Muscle of leg (tissue), 16 donors: ENCODE measurements at places on chromosomes 3 and 15. TPM values are rescaled to one million over a fixed set of nuclear protein-coding genes. Genes with fewer than 3 reads are reported as not detected.

Gene C3orf20
- 0.09 TPM for total RNA-seq

Gene ZNF660
- 6.2 TPM for total RNA-seq

Gene CLRN1
- total RNA-seq: 0.18 TPM

Gene RAB43
- 2.7 TPM for total RNA-seq

Gene TEX55
- not detected for total RNA-seq

Gene C2CD4A
- under 0.01 TPM for total RNA-seq

Gene SAMMSON
- 0.04 TPM for total RNA-seq

Gene CD200R1
- 2.5 TPM for total RNA-seq

Gene GP5
- total RNA-seq: 0.35 TPM

DNA sequence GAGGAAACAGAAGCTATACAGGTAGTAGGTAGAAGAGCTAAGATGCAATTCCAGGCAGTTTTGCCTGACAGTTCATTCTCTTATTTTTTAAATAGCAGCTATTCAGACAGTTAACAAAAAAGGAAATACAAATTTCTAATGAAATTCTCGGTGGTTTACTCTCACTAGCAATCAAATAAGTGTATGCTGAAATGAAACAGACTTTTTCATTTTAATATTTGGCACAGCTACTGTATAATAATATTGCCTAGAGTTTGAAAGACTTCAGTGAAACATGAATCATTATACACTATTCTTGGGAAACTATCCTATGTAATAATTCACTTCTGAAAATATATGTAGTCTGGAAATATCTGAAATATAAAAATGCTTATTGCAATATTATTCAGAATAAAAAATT, 463.2 kb upstream of the AGTR1 start:
- H3K27ac ChIP-seq: no peak overlapping the region
- no peaks in the 10 kb centered on the region for H3K4me1 ChIP-seq
- no peak for DNase-seq
- H3K27me3 ChIP-seq: no peaks in the 10 kb centered on the region
- H3K36me3 ChIP-seq: no peaks in the 10 kb centered on the region
- H3K4me3 ChIP-seq: no peak overlapping the region

GRCh38 chr3:144109944-144110343, 138.3 kb downstream of the DIPK2A start:
- DNase-seq: no peak
- H3K27me3 ChIP-seq: no peaks in the 10 kb centered on the region
- H3K4me1 ChIP-seq: no peaks in the 10 kb centered on the region
- no peaks in the 10 kb centered on the region for H3K36me3 ChIP-seq

GRCh38 chr15:65772930-65773329, 19.2 kb downstream of the DENND4A start:
- no peak overlapping the region for H3K27ac ChIP-seq
- H3K27me3 ChIP-seq: no peaks in the 10 kb centered on the region
- no peak overlapping the region for H3K4me3 ChIP-seq
- H3K36me3 ChIP-seq: no peaks in the 10 kb centered on the region

GRCh38 chr3:28334552-28334951, 14.0 kb upstream of the ZCWPW2 start:
- no peak overlapping the region for H3K4me3 ChIP-seq
- DNase-seq: no peak
- no peaks in the 10 kb centered on the region for H3K27me3 ChIP-seq
- H3K36me3 ChIP-seq: peaks cover 9% of the 10 kb centered on the region

GRCh38 chr3:3666664-3667063, 132.6 kb upstream of the LRRN1 start:
- H3K4me1 ChIP-seq: peaks cover 2% of the 10 kb centered on the region

DNA sequence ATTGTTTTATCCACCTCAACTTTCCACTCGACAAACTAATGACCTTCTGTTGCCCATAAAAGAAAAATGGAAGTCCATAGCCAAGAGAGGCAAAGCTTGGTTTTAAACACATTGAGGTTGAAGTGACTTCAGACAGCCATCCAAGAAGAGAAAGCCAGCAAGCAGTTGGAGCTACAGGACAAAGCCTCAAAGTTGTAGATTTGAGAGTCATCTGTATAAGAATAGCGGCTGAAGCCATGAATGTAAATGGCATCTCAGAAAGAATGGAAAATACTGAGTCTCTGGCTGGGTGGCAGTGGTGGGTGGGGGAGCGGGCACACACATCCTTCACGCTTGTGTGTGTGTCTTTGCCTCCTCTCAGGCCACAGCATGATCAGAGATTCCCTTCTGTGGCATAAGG, 124.1 kb upstream of the CHRM5 start:
- H3K36me3 ChIP-seq: peaks cover 12% of the 10 kb centered on the region
- H3K27ac ChIP-seq: no peak overlapping the region
- no peaks in the 10 kb centered on the region for H3K4me1 ChIP-seq
- no peak overlapping the region for H3K4me3 ChIP-seq

- H3K27ac ChIP-seq: no peak overlapping the region
- DNase-seq: peak; percentile 0
- H3K27me3 ChIP-seq: no peaks in the 10 kb centered on the region
- H3K4me1 ChIP-seq: peaks cover 17% of the 10 kb centered on the region
Measured at GRCh38 chr15:100682468-100682867, 80.1 kb downstream of the ASB7 start.

GRCh38 chr3:45741742-45742460, 52.7 kb downstream of the SACM1L start:
- H3K36me3 ChIP-seq: peaks cover 62% of the 10 kb centered on the region
- DNase-seq: no peak
- H3K27me3 ChIP-seq: no peaks in the 10 kb centered on the region
- H3K27ac ChIP-seq: no peak overlapping the region
- no peak overlapping the region for H3K4me3 ChIP-seq
- H3K4me1 ChIP-seq: no peaks in the 10 kb centered on the region

- DNase-seq: peak; percentile 49
- no peak overlapping the region for H3K27ac ChIP-seq
Measured at GRCh38 chr15:31974855-31975829, 55.2 kb upstream of the CHRNA7 start.

DNA sequence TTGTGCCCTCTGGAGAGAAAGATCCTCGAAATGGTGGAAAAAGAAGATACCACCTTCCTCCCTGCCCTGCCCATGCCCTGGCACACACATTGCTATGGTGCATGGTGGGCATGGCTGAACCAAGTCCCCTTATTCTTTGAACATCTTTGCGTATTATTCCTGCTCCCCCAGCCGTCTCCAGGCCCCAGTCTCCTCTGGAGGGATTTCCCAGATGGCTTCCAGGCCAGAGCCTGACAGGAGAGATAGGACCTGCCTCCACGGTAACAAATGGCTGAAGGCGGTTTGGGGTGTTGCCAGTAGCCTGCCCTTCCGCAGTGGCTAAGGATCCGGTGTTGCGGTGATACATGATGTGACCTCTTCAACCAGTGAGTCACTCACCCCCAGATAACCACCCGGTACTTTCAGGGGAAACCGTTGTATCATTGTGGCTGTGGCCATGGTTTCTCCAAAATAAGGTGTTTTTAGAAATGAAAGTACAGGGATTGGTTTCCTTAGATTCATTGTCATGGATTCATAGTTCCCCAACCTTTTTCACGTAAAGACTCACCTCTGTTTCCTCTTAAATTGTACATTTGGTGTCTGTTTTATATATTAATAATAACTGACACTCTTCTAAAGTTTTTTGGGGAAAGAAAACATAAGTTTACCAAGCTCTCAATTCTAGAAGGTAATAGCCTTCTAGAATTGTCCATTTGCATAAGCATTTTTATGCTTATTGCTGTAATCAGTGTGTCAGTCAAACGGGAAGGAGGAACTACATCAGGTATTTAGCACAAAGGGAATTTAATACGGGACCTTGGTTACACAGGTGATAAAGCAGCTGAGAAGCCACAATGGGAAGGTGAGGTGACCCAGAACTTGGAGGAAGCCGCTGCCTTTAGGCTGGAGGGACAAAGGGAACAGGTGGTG, 25.9 kb downstream of the SMAD3 start:
- H3K27ac ChIP-seq: peak overlapping the region; percentile 26
- H3K4me3 ChIP-seq: no peak overlapping the region
- H3K27me3 ChIP-seq: no peaks in the 10 kb centered on the region

GRCh38 chr3:139694542-139694941, 16.8 kb upstream of the NMNAT3 start:
- H3K27me3 ChIP-seq: no peaks in the 10 kb centered on the region
- no peak for DNase-seq
- no peaks in the 10 kb centered on the region for H3K4me1 ChIP-seq

DNA sequence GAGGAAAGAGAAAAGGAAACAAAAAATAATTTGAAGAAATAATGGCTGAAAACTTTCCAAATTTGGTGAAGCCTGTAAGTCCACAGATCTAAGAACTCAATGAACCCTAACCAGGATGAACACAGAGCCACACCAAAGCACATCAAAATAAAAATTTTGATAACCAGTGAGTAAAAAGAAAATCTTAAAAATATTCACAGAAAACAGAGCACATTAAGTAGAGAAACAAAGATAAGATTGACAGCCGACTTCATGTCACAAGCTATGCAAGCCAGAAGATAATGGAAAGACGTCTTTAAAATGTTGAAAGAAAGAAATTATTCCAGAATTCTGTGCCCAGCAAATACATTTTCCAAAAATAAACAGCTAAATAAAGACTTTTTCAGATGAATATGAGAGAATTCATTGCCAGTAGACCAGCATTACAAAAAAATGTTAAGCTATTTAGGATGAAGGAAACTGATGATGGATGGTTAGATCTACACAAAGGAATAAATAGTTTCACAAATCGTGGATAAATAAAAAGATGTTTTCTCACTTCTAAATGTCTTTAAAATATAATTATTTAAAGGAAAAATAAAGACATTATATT, 140.2 kb upstream of the SKOR1 start:
- H3K4me1 ChIP-seq: no peaks in the 10 kb centered on the region
- no peak overlapping the region for H3K4me3 ChIP-seq
- peak; percentile 56 for DNase-seq
- no peaks in the 10 kb centered on the region for H3K27me3 ChIP-seq
- H3K36me3 ChIP-seq: no peaks in the 10 kb centered on the region

- DNase-seq: peak; percentile 47
- no peaks in the 10 kb centered on the region for H3K36me3 ChIP-seq
- H3K27ac ChIP-seq: peak overlapping the region; percentile 57
- peak overlapping the region; percentile 78 for H3K4me3 ChIP-seq
- H3K4me1 ChIP-seq: peaks cover 9% of the 10 kb centered on the region
Measured at GRCh38 chr3:138833899-138834595, 681 bp downstream of the PIK3CB start.

- H3K27ac ChIP-seq: no peak overlapping the region
- no peak for DNase-seq
- H3K27me3 ChIP-seq: no peaks in the 10 kb centered on the region
- peaks cover 2% of the 10 kb centered on the region for H3K36me3 ChIP-seq
- no peaks in the 10 kb centered on the region for H3K4me1 ChIP-seq
Measured at GRCh38 chr15:73239564-73240215, 129.1 kb downstream of the HCN4 start.

- no peaks in the 10 kb centered on the region for H3K4me1 ChIP-seq
- no peak overlapping the region for H3K27ac ChIP-seq
- H3K4me3 ChIP-seq: no peak overlapping the region
Measured at GRCh38 chr3:189975391-189975990, 145.2 kb downstream of the P3H2 start.

- peaks cover 15% of the 10 kb centered on the region for H3K4me1 ChIP-seq
- no peaks in the 10 kb centered on the region for H3K27me3 ChIP-seq
- DNase-seq: no peak
- peak overlapping the region; percentile 85 for H3K4me3 ChIP-seq
Measured at GRCh38 chr3:49674497-49674983, 389 bp downstream of the APEH start.

- no peaks in the 10 kb centered on the region for H3K4me1 ChIP-seq
- H3K27ac ChIP-seq: no peak overlapping the region
- H3K36me3 ChIP-seq: peaks cover 8% of the 10 kb centered on the region
- no peak for DNase-seq
Measured at GRCh38 chr15:49038382-49038781, 7.9 kb downstream of the SECISBP2L start.

DNA sequence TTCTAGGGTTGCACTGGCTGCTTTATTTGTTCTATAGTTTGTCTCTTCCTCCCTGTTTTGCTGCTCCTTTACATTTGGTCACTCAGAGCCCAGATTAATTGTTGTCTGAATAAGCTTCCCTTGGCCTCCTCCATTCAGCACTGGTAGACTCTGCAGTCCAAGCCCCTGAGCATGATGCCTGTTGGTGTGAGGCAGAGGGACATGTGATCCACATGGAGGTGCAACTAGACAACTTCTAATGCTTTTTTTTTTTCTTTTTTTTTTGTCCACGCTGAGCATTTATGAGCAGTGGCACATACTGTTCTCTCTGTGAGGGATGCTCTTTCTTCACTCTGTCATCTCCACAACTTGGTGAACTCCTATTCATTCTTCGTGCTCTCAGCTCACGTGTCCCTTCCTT, 167.3 kb upstream of the TBC1D5 start:
- no peaks in the 10 kb centered on the region for H3K36me3 ChIP-seq
- no peaks in the 10 kb centered on the region for H3K4me1 ChIP-seq
- DNase-seq: no peak
- H3K27me3 ChIP-seq: no peaks in the 10 kb centered on the region
- no peak overlapping the region for H3K4me3 ChIP-seq
- H3K27ac ChIP-seq: no peak overlapping the region

- H3K4me3 ChIP-seq: no peak overlapping the region
- H3K27me3 ChIP-seq: no peaks in the 10 kb centered on the region
- no peaks in the 10 kb centered on the region for H3K36me3 ChIP-seq
- H3K27ac ChIP-seq: no peak overlapping the region
- DNase-seq: no peak
Measured at GRCh38 chr15:96648866-96649265, 318.4 kb downstream of the NR2F2 start.

GRCh38 chr3:31696815-31697548, 164.3 kb downstream of the STT3B start:
- H3K4me3 ChIP-seq: no peak overlapping the region
- no peaks in the 10 kb centered on the region for H3K4me1 ChIP-seq
- H3K36me3 ChIP-seq: peaks cover 9% of the 10 kb centered on the region
- H3K27me3 ChIP-seq: no peaks in the 10 kb centered on the region

DNA sequence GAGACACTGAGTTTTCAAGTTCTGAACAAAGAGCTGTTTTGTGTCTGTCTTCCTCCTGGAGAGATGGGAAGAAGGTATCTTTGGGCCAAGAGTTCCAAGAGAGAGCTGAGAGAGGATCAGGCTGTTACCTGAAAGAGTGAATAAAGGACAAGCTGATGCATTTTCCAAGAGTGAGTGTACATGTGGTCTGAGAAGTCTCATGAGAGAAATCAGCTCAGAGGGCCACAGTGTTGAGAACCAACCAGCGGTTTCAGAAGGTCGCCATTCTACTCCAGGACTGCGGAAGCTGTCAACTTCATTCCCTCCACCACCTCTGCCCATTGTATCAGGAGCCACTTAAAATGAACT, 42.7 kb upstream of the PPP2R3A start:
- H3K36me3 ChIP-seq: no peaks in the 10 kb centered on the region
- H3K4me3 ChIP-seq: no peak overlapping the region
- H3K27me3 ChIP-seq: no peaks in the 10 kb centered on the region
- H3K4me1 ChIP-seq: peaks cover 2% of the 10 kb centered on the region
